ENCODE measurements at places on chromosomes 11 and 22.

DNA sequence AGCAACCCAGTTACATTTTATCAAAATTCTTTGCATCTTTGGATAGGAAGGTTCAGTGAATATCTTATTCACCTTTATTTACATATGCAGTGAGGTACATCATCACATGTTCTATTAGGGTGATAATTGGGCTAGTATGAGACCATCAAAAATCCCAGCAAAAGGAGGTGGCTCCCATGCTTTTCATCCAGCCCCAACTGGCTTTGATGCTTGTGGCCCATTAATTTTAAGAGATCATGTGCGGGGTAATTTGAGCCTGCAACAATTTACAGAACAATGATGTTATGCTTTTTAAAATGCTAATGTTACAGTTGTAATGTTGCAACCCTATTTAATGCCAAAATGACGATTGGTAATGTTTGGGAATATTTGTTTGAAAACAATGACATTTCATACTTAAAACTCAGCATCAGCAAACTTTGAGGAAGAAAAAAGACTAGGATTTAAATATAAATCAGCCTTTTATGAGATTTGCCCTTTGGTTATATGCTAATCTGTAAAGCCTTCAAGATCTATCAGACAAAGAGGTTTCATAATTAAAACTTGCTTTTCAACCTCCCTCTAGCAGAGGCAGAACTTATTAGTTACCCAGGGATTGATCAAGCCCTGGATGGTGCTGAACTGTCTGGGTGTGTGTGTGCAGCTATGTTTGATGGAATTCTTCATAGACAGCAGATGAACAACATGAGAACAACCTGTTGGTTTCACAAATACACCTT lies 183.5 kb upstream of the SORL1-AS1 start:
- no peak for DNase-seq

DNA sequence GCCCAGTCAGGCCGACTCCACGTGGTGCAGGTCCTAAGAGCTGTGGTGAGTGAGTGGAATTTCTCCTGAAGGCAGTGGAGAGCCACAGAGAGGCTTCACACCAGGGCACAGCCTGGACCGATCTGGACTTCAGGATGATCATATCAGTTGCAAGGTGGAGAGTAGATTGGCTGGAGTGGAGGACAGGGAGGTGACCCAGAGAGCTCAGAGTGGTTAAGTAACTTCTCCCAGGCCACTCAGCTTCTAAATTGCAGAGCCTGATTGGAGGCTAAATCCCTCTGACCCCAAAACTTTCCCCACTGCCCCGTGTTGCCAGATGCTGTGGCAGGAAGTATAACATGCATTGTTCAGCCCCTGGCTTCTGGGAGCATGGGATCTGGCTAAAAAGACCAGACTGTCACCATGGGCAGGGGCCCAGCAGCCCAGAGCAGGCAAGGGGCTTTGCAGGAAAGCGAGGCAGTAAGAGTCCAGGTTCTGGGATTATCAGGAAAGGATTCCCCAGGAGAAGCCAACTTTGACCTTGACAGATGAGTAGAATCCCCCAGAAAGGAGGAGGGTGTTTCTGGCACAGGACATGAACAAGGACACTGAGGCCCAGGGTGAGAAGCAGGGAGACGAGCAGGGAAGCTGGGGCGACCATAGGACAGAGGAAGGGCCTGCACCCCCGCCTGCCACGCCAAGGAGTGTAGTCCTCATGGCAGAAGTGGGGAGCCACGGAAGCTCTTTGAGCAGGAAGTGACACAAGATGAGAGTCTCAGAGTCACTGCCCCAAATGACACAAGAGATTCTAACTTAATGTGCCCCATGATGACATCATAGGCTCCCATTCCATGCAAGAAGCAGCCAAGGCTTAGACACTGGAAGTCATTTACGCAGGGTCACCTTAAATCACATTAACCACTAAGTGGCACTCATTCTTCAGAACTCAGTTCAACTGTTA lies 4.8 kb downstream of the SLC35C1 start:
- no peak for DNase-seq

DNA sequence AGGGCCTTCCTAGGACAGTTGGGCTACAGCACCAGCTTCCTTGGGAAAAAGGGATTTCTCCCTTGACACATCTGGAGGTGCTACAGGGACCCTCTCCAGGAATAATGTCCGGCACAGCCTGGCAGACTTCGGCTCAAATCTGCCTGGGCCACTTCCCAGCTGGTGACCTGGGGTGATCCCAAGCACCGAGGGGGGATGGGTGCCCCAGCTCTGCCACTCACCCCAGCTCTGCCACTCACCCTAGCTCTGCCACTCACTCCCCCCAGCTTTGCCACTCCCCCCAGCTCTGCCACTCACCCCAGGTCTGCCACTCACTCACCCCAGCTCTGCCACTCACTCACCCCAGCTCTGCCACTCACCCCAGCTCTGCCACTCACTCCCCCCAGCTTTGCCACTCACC lies 9.9 kb downstream of the OSBPL5 start:
- no peak for DNase-seq

- DNase-seq = peak; percentile 32
Observed at GRCh38 chr22:45284705-45285262, at the start of gene UPK3A. Gene UPK3A (plus strand): TSS chr22:45284949. CDS start chr22:45285014, 65 bp downstream.

DNA sequence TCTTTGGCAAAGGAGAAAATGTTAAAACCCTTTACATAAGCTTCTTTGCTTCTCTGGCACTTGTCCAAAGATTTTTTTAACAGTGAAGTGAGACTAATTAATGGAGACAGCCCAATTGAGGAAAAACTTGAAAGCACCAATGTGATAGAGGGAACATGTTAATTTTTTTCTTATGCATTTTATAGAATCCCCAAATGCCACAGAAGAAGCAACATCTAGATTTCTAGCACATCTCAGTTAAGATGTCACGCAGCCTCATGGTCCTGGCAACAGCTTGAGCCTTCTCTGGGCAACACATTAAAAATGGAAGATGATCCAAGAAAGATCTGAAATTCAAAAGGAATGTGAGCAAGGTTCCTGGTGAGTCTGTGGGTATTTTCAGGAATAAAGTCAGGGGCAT lies 48.5 kb downstream of the PACSIN2 start:
- no peak for DNase-seq

DNA sequence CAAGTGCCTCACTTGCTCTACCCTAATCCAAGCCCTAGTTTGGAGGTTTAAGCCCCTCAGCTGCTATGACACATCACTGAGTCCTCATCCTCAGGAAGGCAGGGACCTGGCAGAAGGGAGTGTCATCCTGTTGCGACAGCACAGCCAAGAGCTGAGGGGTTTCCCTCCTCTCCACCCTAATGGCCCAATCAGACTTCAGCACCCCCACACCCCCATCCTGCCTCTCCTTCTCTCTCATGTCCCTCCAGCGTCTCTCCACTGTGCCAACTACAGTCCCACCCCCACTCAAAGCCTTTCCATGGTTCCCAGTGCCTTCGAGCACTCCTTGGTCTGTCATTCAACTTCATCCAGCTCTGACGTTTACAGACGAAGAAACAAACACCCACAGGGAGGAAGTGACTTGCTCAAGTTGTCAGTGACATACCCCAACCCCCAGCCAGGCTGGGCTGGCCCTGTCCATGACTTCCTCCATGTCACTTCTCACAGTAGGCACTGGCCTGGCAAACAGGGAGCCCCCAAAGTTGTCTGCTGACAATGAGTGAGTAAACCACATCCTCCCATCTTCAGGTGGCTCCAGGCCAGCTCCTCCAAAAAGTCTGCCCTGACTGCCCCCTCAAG lies 15.6 kb downstream of the ARAP1 start:
- peak; percentile 77 for DNase-seq

DNA sequence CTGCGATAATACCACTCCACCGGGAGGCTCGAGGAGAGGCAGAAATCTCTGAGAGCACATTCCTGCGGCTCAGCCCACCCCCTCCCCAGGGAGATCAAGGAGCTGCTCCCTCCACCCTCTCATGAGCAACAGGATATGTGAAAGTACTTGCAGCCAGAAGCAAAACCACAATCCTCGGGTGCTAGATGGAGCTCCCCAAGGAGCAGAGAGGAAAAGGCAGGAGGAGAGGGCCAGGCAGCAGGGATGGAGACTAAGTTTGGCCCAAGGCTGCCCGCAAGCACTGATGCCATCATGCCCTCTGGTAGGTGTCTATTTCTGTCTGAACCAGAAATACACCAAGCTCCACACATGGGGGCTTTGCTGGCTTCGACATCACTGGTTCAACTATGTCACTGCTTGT lies 22.3 kb downstream of the VPS37C start:
- peak; percentile 31 for DNase-seq

GRCh38 chr22:19810381-19811201 lies 44.1 kb downstream of the GNB1L start:
- no peak for DNase-seq

GRCh38 chr22:26713823-26714449 lies 56.5 kb downstream of the MIAT start:
- no peak for DNase-seq

DNA sequence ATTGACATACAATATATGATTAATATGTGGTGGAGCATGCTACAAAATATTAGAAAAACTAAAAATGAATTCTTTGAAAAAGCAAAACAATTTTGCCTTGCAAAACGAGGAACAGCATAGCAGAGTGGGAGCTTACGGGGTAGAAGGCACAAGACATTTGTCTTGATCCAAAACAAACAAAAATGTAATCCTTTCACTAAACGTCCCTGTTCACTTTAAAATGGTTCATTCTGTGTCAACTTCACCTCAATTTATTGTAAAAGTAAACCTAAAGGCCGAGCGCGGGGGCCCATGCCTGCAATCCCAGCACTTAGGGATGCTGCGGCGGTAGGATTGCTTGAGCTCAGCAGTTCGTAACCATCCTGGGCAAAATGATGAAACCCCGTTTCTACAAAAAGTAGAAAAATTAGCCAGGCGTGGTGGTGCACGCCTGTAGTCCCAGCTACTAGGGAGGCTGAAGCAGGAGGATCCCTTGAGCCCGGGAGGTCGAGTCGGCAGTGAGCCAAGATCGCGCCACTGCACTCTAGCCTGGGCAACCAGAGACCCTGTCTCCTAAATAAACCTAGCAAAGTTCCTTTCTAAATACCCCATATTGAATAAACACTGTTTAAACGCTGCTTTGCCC lies 2.0 kb downstream of the PRDM10 start:
- no peak for DNase-seq

- no peak for DNase-seq
Observed at GRCh38 chr11:26186389-26186788, 145.5 kb upstream of the ANO3 start.

DNA sequence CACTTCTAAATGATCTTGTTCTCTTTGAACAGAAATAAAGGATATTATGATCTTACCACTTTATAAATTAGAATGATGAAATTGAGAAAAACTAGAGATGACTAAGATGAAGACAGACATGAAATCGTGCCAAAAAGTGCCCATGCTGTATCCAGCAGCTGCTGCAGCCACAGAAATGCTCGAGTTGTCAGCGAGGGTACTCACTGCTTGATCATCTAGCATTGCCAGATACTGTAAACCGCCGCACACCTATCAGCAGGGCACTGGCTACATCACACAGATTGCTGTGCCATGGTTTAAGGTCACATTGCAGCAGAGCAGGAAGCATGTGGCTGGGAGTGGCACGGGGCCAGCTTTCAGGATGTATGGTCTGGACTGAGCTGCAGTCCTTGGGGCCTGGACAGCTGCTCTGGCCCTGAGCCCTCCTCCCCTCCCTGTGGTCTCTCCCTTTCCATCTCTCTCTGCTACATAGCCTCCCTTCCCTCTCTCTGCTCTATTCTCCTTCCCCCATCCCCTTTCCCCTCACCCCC lies 51.0 kb upstream of the SEPTIN5 start:
- DNase-seq = peak; percentile 65

GRCh38 chr22:46803031-46803880 lies 40.8 kb downstream of the TBC1D22A start:
- peak; percentile 23 for DNase-seq

- no peak for DNase-seq
Observed at GRCh38 chr22:38104084-38104483, 6.4 kb downstream of the BAIAP2L2 start.

DNA sequence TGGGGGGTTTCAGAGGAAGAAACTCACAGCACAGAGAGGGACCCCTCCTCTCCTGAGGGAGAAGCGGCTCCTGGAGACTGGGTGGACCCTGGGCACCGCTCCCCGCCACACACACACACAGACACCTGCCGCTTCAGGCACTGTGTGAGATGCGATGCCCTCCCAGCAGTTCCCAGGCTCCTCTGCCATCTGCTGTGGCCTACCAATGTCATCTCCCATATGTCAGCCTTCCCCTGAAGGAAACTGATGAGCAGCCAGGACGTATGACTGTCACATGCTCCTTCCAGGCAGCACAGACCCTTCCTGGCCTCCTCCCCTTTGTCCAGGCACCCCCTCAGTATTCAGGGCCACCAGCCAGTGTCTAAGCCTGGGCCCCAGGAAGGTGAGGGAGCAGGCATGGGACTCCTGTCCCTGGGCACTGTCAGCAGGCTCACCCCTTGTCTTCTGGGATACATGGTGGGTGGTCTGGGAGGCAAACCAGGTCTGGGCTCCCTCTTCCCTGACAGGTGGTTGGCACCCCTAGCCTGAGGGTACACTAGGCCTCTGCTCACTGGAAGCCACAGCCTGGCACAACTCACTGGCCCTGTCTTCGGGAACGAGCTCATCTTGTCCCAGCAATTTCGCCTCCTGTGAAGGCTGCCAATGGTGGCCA lies 11.8 kb upstream of the BCR start:
- DNase-seq = no peak

DNA sequence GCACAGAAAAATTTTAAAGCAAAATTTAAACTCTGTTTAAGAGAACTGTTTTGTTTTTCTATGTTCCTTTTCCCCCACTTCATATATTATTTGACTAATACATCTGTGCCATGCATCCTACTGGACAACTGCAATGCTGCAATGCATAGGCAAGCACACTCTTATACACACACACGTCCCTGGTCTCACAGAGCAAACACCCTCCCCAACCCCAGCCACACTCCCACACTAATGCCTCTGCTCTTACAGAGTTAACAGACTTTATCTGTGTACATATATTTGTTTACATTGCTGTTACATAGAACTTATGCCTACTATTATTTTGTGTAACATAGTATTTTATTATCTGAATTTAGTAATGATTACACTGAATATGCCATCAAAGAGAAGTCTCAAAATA lies 25.5 kb upstream of the CTSC start:
- no peak for DNase-seq

DNA sequence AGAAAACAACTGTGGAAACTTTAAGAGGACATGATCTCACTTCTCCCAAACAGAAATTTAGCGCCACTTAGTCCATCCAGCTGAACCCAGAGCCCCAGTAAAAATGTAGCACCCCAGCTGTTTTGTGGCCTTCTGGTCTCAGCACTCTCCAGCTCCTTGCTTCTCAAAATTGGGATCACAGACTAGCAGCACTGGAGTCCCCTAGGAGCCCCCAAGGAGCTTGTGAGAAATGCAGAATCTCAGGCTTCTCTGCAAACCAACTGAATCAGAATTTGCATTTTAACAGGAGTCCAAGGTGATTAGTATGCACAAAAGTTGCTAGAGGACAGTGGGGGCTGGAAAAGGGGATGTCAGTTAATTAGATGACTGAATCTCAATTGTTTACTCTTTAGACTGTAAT lies 89.8 kb upstream of the FIBIN start:
- no peak for DNase-seq

Measured in mammary epithelial cell (primary cell).